ENCODE measurements at places on chromosomes 7 and 10.

GRCh38 chr7:5425507-5426225 lies 2.0 kb upstream of the TNRC18 start:
- peak; percentile 5 for DNase-seq

GRCh38 chr10:17512341-17513001 lies 58.1 kb upstream of the ST8SIA6 start:
- no peak for DNase-seq

- DNase-seq = no peak
Measured at GRCh38 chr7:134873253-134873652, 93.8 kb downstream of the CALD1 start.

DNA sequence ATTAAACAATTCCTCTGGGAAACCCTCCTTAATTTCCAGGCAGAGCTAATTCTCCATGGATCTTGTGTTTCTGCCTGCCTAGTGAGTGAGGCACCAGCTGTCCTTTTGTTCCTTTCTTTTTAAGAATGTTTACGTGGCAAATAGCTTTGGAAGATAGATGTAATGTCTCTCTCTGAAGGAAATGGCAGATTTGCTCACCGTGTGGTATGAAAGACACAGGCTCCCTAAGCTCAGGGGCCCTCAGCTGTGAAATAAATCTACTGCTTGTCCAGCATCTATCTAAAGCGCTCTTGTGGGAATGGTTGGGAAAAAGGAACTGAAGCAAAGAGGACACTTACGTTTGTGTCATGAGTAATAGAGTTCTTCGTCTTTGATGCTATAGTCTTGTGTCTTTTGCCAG lies 64.6 kb downstream of the FAS start:
- DNase-seq = no peak

DNA sequence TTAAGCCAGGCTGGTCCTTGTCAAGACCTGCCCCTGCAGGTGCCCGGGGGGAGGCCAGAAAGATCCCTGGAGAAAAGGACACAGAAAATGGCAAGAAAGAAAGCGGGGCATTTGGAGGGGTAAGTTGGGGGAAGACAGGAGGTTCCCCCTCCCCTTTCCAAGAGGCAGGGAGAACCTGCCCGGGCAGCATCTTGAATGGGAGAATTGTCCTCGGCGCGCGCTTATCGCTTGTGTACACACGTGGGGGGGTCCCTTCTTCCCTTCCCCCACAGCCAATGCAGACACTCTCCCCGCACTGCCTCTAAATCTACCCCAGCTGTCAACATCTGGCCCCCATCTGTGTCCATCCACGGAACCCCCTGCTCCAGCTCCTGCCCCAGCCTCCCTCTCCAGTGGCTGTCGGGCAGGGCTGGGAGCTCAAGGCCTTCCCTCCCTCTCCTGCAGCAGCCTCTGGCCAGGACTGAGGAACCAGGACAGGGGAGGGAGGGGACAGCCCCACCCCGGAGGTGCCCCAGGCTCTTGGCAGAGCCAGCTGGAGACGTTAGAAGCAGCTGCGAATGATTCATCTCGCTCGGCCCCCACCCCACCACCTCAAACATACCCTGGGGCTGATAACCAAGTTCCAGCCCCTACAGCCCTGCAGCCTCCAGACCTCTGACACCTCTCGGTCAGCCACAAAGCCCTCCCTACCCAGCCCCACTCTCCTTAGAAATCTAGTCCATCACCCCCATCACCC lies 25.3 kb downstream of the EPHB4 start:
- DNase-seq = no peak

DNA sequence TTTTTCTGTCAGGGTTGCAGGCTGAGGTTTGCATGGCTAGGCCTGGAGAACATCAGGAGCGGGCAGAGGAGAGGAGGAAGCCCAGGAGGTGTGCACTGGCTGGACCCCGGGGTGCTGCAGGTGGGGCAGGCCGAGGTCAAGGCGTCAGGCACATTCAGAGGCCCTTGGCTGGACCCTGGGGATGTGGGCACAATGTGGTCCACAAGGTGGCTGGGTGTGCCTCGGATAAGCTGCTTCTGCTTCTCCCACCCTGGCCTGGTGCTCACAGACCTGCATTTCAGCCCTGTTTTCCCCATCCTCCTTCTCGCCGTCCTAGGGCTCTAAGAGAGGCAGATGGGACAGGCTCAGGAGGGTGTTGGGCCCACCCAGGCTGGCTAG lies 108.2 kb downstream of the ADCY1 start:
- DNase-seq = no peak

- no peak for DNase-seq
Measured at GRCh38 chr10:98858525-98858924, 377.1 kb downstream of the HPSE2 start.

GRCh38 chr7:74272305-74273038 lies 16.7 kb upstream of the CLIP2 start:
- DNase-seq = peak; percentile 27

- DNase-seq = no peak
Measured at GRCh38 chr10:33521904-33522303, 187.4 kb upstream of the NRP1 start.

- DNase-seq = no peak
Measured at GRCh38 chr7:46059308-46060020, 138.4 kb upstream of the IGFBP3 start.

GRCh38 chr7:40709062-40709964 lies 574.5 kb downstream of the SUGCT start:
- DNase-seq = no peak

GRCh38 chr7:135200821-135201331 lies 10.4 kb downstream of the WDR91 start:
- DNase-seq = no peak

DNA sequence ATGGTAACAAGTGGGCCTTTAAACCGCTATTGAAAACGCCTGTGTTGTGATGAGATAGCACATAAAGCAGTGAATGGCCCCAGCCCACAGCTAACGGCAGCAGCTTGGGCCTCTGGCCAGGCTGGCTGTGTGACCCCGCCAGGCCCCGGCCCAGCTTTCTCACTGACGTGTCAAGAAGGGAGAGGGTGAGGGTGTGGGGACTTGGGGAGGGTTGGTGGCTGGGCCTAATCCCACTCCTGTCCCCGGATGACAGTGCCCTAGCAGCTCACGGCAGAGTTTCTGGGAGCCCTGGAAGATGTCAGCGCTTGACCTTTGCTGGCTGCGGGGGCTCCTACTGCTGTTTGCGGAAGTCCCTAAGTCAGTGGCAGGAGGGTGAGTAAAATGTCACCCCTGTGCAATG lies 88.9 kb upstream of the SHH start:
- no peak for DNase-seq

DNA sequence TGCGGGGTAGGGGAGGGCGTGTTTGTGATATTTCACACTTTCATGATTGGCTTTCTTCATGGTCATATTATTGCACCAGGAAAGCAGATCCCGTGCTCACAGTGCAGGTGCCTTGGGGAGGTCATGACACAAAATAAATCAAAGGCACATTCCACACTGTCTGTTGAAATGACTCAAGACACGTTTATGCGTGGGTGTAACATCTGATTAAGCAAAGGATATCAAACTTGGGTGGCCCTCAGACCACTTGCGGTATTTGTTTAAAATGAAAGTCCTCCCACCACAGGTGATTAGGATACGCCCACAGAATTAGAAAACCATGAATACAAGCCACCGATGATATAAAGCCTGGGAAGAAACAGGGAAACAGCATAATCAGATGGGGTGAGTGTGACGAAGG lies 51.1 kb downstream of the SVIL start:
- no peak for DNase-seq

DNA sequence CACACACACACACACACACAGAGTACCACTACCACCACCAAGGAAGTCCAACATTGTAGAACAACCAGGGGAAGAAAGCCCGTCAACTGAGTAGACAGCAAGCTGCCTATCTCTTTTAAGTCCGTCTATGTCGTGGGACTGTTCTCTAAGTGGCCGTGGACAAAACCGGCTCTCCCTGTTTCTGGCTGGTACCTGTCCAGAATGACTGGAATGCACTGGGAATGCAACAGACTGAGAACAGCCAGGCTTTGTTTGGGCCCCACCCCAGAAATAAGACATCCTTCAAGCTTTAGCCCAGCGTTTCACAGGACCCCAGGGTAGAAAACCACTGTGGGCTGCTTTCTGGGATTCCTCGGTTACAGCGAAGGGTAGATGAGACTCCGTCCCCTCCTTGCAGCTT lies 203.6 kb downstream of the TCERG1L start:
- DNase-seq = no peak

DNA sequence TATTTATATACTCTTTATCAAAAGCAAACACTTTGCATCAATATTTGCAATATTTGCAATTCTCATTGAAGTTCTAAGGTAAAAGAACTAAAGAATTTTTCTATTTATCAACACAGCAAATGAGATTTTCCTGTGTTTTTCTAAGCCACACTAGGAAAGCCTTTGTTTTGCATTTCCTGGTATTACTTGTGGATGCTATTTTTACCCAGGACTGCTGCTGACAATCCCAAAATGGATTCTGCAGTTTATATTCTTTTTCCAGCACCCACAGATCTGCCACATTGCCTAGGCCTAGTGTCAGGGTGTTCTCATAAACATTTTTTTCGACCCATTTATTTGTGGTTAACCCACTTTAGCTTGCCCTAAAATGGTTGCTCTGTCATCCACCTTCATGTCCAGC lies 25.9 kb downstream of the LRRC17 start:
- DNase-seq = no peak

GRCh38 chr10:121956111-121957061 lies 18.6 kb downstream of the NSMCE4A start:
- DNase-seq = no peak

DNA sequence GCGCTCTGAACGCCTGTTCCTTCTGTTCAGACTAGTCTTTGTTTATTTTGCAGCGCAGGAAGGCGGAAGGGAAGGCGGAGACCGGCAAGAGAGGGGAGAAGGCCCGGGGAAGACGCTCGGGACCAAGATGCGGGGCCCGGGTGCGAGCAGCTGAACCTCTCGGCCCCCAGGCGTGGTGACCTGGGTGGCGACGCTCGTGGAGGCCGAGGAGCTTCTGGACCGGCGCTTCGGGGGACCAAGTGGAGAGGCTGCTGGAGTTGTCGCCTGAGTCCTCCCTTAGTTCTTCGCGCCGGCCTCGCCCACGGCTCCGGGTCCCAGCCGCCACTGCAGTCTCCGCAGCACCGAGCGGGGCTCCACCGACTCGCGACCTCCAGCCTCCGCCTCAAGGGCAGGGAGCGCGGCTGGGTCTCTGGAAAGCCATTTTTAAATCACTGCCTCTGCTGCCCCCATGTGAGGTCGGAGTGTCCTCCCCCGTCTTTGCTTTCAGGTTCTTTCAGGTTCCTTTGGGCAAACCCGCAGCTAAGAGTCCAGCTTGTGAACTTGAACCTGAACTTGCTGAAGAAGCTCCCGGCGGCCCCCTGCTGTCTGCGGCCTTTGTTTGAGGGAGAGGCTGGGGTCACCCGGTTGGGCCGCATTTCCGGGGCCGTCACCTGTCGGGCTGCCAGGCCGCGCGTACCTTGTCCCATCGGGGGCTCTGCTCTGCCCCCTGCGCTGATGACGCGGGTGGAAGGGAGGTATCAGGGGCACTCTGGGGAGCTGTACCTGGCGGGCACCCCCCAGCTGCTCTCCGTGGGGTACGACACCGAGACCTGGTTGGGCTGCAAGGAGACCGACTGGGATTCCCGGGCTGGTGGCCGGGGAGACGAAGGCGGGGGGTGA lies 136.0 kb downstream of the KIF20B start:
- peak; percentile 34 for DNase-seq

GRCh38 chr10:86802473-86803108 lies 46.2 kb downstream of the BMPR1A start:
- DNase-seq = no peak

DNA sequence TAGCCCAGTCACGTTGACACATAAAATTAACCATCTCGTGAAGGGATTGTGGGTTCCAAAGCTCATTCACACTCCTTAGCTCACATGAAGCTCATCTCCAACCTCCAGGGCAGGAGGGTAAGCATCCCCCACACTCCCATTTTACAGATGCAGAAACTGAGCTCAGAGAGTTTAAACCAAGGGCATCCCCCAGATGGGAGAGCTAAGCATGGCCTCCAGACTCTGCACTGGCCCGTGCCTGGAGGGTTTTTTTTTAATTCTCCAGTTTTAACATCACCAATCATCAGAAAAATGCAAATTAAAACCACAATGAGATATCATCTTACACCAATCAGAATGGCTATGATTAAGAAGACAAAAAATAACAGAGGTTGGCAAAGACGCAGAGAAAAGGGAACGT lies 53.3 kb upstream of the TCF7L2 start:
- DNase-seq = no peak

GRCh38 chr7:78379148-78379547 lies 580.6 kb downstream of the PHTF2 start:
- DNase-seq = no peak
